Stimulated activated CD8-positive, alpha-beta memory T cell treated with anti-CD3 and anti-CD28 coated beads, Interleukin-12 subunit alpha, Interleukin-12 subunit beta, amount 100 ng/mL, for 4 hours (primary cell): ENCODE measurements at places on chromosomes 7 and 10.

- DNase-seq: no peak
These were observed 19.8 kb upstream of the ATE1 start for GRCh38 chr10:121947343-121948330.

- DNase-seq: no peak
These were observed 761.1 kb downstream of the IPMK start for GRCh38 chr10:57506414-57507094.

DNA sequence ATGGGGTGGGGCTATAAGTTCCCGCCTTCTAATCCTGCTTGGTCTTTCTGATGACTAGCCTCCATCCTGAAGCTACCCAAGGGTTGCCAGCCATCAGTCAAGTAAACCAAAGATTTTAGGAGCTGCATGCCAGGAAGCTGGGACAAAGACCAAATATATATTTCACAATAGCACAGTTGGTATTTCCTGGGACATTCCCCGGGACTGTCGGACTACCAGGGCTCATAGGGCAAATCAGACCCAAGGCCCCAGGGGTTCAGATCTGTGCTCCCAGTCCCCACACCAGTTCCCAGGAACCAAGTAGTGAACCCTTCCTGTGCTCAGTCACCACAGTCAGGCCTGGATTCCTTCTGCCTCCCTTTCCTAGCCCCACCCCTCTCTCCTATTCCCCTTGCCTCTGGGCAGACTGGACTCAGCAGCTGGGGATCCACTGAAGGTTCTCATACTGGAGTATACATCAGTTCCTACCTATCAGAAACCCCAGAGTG is 5.7 kb upstream of the CXCL12 start:
- DNase-seq: no peak

DNA sequence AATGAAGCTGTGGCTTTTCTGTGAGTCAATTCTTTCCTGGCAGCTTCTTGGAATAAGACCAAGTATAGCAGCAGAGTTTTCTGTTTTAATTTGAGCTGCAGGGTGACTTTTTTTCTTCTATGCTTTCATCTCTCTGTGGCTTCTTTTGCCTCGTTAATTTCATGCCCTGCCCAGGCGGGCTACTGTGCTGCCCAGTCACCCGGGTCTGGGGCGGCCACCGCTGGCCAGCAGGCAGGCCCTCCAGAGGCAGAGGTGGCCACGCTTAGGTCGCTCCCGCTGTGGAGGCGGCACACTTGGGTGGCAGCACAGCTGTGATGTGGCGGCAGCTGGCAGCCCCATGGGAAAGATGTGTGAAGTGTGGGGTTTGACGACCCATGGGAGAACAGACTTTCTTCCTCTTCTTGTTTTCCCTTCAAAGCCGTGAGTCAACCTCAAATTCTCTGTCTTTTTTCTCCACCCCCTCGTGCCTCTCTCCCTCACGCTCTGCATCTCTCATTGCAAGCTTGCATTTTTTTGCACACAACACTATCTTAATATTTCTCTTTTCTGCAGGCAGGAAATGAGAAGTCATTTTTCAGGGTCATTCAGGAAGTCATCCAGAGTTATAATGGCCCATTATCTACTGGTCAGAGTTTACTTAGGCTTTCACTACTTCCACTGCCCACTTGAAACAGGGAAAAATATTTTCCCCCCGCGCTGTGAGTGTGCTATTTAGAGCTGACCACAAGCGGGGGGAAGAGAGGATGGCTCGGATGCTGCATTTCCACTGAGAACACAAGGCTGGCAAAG is 67.8 kb downstream of the EGFR start:
- DNase-seq: no peak

- DNase-seq: no peak
These were observed 168.4 kb downstream of the PON1 start for GRCh38 chr7:95155965-95156364.

GRCh38 chr10:93994438-93994801 is 689 bp downstream of the PLCE1 start:
- DNase-seq: no peak

GRCh38 chr7:47444376-47445098 is 137.4 kb downstream of the TNS3 start:
- no peak for DNase-seq

DNA sequence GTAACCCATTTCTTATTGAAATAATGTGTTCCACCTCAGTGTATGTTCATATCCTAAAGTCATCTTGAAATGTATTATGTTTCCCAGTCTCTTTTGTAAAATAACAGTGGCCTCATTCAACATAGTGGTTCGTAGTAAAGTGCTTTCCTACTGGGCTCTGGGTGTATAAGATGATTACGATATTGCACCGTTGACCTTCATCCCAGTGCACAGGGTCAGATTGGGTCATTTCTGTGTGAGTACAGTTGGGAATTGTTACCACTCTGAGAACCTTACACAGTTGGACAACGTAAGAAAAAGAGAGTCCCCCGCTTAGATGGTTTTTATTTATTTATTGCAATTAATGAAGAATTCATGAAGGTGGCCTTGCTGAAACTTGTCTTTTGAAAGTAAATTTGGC is 135.6 kb downstream of the CHN2 start:
- DNase-seq: no peak

GRCh38 chr10:77236700-77237099 is 400.9 kb downstream of the KCNMA1 start:
- DNase-seq: no peak
